ENCODE measurements at places on chromosomes 4 and X. TPM values are rescaled to one million over a fixed set of nuclear protein-coding genes. Genes with fewer than 3 reads are reported as not detected.

SLIT2 gene
- total RNA-seq, result not detected

UGT2B15 gene
- not detected for total RNA-seq

ZAR1 gene
- total RNA-seq, result not detected

ALAS2 gene
- not detected for total RNA-seq

WDFY3 gene
- 1.1 TPM for total RNA-seq
